ENCODE measurements at places on chromosomes 6 and 20. TPM values are rescaled to one million over a fixed set of nuclear protein-coding genes. Genes with fewer than 3 reads are reported as not detected.

The MRPL18 gene
- total RNA-seq, result 36.6 TPM

The TCP11 gene
- total RNA-seq, result 0.25 TPM

The CST1 gene
- not detected for total RNA-seq

The SALL4 gene
- 0.49 TPM for total RNA-seq

The TNNC2 gene
- 0.25 TPM for total RNA-seq

The IL20RA gene
- total RNA-seq, result 0.25 TPM

The DTD1 gene
- total RNA-seq, result 71.1 TPM

The PHACTR3 gene
- 31.0 TPM for total RNA-seq

The CTCFL gene
- not detected for total RNA-seq

The POPDC3 gene
- total RNA-seq, result 7.4 TPM

The CDC25B gene
- 6.6 TPM for total RNA-seq

The UST gene
- total RNA-seq, result 30.0 TPM

The C6orf58 gene
- 0.25 TPM for total RNA-seq

The SYNDIG1 gene
- 16.7 TPM for total RNA-seq

The HTR1E gene
- total RNA-seq, result not detected

The CDH26 gene
- total RNA-seq, result 2.5 TPM

The SMLR1 gene
- total RNA-seq, result not detected

The BMP2 gene
- total RNA-seq, result 6.1 TPM

The SEMG1 gene
- not detected for total RNA-seq
